Tongue (tissue), 3 donors: ENCODE measurements at places on chromosomes 16 and 17.
A peak's percentile ranks its signal among the peaks of the same experiment; 100 is the strongest.

- no peak for DNase-seq
Measured at GRCh38 chr16:67731753-67732095, 12.6 kb upstream of the GFOD2 start.

- no peak for DNase-seq
Measured at GRCh38 chr17:13995856-13996271, 73.4 kb upstream of the COX10 start.

DNA sequence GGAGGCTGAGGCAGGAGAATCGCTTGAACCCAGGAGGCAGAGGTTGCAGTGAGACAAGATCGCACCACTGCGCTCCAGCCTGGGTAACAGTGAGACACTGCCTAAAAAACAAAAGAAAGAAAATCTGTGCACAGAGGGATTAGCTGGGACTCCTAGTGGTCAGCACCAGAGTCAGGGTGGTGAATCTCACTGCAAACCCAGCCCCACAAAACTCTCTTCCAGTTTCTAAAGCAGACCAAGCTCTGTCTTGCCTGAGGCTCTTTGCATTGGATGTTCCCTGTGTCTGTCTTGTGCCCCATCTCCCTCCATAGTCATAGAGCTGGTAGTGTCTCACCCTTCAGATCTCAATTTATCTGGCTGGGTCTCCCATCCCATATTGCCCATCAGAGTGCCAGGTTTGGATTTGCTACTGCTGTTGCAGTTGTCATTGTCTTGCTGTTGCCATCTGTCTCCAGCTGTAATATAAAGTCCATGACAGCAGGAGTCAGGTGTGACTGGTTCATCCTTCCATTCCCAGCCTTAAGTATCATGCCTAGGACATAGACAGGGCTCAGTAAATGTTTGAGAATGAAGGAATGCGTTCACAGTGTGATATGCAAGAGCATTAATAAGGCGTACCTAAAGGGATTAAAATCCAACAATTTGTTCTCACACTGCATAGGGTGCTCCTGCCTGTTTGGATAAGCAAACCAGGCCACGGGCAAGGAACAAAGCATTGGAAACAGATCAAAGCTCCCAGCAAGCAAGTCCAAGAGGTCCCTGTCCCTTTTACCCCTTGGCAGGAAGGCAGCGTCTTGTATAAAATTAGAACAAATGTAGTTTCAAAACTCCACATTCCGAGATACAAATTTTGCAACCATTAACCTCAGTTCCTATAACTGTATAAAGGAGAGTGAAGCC lies 614.6 kb upstream of the CDH5 start:
- DNase-seq = peak; percentile 85

GRCh38 chr16:58034774-58035173 lies 9.2 kb downstream of the MMP15 start:
- DNase-seq = no peak

GRCh38 chr17:63592797-63593196 lies 7.9 kb upstream of the TACO1 start:
- no peak for DNase-seq

DNA sequence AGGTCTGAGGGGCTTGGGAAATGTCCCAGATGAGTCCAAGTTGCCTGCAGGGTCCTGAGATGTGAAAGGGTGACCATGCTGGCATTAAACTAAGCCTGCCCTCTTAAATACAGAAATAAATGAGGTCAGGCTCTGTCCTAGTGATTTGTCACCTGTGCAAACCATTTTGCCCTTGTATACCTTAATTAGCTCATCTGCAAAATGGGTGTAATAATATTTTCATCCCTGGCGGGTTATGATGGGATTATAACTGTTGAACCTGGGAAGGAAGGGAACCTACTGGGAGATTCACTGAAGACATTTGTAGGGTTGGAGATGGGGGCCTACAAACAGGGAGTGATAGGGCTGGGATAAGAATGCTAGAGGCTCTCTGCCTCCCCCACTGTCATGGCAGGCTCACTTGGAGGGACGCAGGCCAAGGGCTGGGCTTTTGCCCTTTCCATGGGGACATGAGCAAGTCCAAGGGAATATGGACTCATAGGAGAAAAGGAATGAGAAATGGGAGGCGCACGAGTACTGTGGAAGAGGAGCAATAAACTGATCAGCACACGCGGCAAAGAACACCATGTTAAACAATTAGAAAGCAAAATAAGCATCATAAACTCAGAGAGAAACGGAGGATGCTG lies 4.4 kb downstream of the NKD1 start:
- no peak for DNase-seq

GRCh38 chr17:59180626-59181025 lies 25.1 kb downstream of the PRR11 start:
- DNase-seq = no peak

DNA sequence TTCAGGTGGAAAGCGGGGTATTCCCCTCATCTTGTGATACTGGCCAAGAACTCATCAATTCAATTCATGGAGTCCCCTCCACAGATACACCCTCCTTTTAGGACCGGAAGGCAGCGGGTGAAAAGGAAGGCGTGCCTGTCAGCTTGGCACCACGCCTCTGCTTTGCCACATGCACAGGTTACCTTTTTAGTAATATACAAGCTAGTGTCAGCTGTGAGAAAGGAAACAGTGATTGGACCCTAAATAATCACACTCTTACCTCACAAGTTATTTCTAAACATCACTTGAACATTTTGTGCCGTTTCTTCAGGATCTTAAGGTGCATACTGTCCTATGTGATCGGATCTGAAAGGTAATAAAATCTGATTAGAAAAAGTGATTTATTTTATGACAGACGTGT lies 15.7 kb downstream of the ZDHHC7 start:
- DNase-seq = no peak

- no peak for DNase-seq
Measured at GRCh38 chr17:14268264-14268663, 31.6 kb upstream of the CDRT15 start.

- no peak for DNase-seq
Measured at GRCh38 chr17:40531051-40531991, 29.9 kb upstream of the TNS4 start.

DNA sequence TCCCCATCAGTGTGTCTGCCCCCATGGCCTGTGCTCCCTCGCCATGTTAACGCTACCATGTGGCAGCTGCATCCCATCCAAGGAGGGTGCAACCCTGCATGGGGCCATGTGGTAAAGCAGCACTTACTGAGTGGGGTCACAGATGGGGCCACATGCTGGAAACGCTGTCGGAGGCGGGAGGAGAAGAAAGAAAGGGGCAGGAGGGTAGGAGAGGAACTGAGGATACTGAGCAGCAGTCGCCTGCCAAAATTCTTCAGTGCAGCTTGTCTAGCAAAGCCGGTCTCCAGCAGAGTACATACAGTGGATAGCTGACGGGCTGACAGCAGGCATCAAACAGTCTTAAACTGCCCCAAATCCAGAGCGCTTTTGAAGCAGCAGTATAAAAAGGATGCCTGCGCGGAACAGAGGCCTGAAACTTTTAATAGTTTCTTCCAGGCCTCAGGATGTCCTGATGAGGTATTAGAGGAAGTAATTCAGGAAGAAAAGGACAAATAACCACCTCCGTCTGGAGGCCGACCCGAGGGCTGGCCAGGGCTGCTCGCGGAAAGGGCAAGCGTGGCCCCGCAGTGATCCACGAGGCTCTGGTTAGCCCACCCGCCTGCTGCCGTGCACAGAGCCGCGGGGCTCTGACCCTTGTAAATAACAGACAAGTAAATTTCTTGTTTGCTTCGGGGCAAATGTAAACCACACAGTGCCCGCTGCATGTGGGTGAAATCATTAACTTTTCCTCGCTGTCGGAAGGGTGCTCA lies 149.0 kb downstream of the CCDC182 start:
- DNase-seq = no peak

- no peak for DNase-seq
Measured at GRCh38 chr16:22664561-22664997, 149.4 kb upstream of the HS3ST2 start.

- DNase-seq = no peak
Measured at GRCh38 chr16:8893426-8893825, 11.3 kb downstream of the LITAFD start.

DNA sequence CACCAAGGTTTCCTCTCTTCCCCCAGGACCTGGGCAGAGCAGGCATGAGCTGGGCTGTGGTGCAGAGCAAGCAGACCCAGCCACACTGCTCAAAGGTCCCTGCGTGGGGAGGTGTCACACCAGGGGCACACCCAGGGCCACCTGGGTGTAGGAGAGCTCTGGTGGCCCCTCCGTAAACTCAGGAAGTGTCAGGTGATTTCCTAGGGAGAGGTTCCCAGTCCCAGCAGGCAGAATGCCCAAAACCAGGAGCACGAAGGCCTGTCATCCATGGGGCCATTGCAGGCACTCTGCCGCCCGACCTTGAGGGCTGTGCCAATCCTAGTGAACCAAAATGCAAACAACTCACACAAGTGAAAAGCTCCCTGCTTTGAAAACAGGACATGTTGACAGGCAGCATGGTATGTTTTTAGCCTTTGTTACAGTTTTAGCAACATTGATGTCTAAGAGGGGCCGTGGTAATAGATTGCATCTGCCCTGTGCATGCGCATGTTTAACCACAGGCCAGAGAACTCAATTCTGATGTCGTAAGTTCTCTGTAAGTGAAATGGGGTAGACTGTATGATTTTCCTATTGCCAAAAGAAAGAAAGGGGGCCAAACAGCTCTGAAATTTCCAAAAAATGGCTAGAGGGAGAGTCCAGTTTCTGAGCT lies 21.3 kb downstream of the CIBAR2 start:
- DNase-seq = no peak

DNA sequence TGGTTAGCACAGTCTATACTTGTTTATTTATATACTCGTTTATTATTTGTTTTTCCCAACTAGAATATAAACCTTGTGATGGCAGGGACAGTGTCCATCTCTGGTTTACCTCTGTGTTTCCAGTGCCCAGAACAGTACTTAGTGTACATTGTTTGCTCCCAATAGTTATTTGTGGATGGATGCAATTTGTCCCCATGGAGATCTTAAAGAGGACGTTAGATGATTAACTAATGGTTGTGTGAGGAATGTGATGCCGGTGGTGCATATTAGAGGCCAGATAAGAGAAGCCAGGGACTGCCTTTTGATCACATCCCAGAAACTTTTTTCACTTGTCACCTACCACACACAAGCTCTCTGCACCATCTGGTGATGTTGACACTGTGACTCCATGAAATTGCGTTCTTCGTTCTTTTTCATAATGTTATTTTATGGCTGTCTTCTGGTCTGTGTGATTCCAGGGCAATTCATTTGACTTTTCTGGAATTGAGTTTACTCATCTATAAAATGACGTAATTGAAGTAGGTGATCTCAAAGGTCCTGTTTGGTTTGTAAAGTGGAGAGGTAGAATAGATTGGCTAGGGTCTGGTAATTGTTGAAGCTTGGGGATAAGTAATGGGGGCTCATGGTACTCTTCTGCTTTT lies 1.2 kb downstream of the COX10 start:
- DNase-seq = no peak
